ENCODE measurements at places on chromosomes 12 and 14.
A peak's percentile ranks its signal among the peaks of the same experiment; 100 is the strongest.

GRCh38 chr12:24020397-24021163 lies 71.1 kb upstream of the SOX5 start:
- no peak for DNase-seq

- DNase-seq = no peak
Measured at GRCh38 chr12:124398578-124399227, 103.8 kb downstream of the RFLNA start.

DNA sequence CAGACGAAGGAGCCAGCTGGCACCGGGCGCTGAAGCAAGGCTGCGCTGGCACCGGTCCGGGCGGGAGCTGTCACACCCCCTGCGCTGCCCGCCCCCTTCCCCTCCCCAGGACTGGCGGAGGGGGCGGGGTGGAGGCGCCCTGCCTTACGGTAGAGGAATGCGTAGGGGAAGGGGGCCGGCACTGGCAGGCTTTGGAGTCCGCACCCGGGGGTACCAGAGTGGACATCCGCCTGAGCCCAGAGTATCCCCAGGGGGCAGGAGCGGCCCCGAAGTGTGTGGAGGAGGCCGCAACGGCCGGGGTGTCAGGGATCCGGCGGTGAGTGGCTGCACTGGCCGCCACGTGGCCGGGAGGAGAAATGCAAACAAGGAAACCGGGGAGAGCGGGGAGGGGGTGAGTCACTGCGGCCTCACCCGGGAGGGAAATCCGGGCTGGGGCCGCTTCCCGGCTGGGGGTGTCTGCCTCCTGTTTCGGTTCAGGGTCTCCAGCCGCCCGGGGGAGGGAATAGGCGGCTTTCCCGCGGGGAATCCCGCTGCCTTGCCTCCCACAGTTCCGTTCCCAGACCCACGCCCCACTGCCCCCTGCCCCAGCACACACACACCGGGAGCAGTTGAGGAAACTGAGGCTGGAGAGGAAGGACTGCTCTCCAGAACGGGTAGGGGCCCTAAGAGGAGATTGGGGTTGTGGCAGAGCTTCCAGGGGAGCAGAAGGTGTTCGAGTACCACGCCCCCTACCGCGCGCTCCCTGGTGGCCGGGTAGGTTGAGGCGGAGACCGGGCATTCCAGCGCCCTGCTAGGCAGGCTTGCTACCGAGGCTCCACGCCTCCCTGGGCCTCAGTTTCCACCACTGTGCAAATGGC lies at the start of gene RAPGEF3:
Gene RAPGEF3 (minus strand): TSS at position 47 of the 857 bp plus-strand sequence. CDS start 324 bp downstream, outside the sequence.
- peak; percentile 83 for DNase-seq

- peak; percentile 3 for DNase-seq
Measured at GRCh38 chr14:56514663-56515371, 64.8 kb upstream of the TMEM260 start.

DNA sequence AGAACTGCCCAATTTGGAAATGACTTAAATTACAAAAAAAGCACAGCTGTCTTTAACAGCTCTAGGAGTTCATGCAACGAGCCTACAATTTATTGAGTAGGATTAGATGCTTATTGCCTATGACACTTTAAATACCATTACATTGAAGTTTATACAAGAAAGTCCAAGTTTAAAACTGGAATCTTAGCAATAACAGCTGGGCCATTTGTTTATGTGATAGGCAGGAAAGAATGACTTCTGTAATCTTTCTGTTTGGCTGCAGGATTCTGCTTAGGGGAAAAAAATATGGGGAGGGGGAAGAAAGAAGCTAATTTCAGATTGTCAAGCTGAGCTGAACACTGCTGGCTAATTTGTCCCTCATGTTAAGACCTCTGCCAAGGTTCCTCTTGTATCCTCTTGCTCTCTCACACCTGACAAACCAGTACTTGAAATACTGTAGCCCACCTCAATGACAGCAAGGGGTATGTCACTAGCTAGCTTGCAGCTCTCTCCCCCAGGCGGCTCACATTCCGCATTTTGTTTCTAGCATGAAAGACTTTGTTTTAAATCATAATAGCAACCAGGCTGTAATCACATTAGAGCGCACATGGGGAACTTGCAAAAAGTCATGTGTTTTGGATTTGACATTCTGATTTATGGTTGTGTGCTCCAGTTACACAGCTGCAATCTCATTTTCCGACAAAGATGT lies 384.8 kb downstream of the BMP4 start:
- no peak for DNase-seq

DNA sequence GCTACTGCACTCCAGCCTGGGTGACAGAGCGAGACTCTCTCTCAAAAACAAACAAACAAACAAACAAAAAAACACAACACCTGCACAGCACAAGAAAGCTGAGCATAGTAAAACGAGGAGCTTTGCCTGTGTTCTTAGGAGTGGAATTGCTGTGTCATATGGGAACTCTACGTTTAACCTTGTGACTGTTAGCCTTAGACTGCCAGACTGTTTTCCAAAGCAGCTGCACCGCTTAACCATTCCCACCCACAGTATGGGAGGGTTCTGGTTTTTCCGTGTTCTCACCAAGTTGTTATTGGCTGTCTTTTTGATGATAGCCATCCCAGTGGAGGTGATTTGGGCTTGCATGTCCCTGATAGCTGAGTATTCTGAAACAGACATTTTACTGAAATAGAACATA lies 9.2 kb downstream of the WNT5B start:
- no peak for DNase-seq

- no peak for DNase-seq
Measured at GRCh38 chr14:78341827-78342389, 171.7 kb downstream of the NRXN3 start.

GRCh38 chr14:21505012-21505553 lies 6.1 kb downstream of the METTL3 start:
- DNase-seq = no peak

DNA sequence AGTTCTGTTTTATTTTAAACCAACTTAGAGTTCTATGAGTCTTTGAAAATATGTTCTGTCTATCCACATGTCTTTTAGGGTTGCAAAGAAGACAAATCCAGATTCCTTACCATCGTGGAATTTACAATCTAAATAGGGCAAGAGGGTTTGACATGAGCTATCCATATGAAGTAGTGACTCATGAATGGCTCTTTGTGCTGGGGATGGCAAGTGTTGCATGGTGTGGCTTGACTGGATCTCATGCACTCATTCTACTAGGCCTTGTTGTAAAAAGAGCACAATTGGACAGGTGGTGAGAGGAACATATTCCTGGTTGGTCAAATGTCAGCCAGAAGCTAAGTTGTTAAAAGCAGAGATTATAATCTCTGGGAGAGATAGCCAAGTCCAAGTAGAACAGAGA lies 509.1 kb downstream of the DIO2 start:
- DNase-seq = no peak

- peak; percentile 75 for DNase-seq
Measured at GRCh38 chr14:54776361-54777001, 126.1 kb downstream of the GCH1 start.
